ENCODE measurements at places on chromosomes 2 and 18. TPM values are rescaled to one million over a fixed set of nuclear protein-coding genes. Genes with fewer than 3 reads are reported as not detected.

Gene SLC16A14
- polyA plus RNA-seq, result 2.7 TPM

Gene VAMP8
- polyA plus RNA-seq, result 3.6 TPM

Gene TFPI
- polyA plus RNA-seq, result 91.2 TPM

Gene TMEFF2
- polyA plus RNA-seq, result 4.1 TPM

DNA sequence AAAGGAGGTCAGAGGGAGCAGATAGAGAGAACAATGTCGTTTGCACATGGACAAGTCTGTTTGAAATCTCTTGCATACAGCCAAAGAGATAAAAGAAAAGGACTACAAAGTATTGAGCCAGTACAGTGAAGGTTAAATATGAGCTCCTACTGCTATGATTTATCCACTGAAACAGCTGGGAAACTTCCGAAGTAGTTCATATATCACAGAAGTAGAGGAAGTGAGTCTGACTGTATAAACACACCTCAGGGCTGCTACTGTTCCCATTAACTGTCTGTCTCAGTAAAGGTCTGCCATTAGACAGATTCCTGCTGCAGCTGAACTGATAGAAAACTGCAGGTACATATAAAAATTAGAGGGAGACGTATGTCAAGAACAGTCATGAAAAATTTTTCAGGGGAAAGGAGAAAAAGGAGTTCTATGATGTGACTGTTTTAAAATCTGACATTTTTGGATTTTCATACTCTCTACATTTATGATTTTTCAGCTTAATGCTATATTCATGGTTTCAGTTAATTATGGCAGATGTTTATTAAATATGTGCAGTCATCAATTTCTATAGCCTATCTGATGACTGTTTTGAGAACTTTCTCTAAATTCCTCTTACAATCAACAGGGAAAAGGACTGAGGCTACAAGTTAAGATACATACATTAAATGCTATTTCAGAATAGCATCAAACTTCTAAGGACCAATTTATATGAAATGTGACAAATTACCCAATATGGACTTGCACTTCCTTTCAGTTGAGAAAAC lies 364.7 kb downstream of the ERBB4 start:
- DNase-seq, result no peak

- no peak for DNase-seq
Observed at GRCh38 chr2:74515981-74516633, 1.9 kb downstream of the TLX2 start.

DNA sequence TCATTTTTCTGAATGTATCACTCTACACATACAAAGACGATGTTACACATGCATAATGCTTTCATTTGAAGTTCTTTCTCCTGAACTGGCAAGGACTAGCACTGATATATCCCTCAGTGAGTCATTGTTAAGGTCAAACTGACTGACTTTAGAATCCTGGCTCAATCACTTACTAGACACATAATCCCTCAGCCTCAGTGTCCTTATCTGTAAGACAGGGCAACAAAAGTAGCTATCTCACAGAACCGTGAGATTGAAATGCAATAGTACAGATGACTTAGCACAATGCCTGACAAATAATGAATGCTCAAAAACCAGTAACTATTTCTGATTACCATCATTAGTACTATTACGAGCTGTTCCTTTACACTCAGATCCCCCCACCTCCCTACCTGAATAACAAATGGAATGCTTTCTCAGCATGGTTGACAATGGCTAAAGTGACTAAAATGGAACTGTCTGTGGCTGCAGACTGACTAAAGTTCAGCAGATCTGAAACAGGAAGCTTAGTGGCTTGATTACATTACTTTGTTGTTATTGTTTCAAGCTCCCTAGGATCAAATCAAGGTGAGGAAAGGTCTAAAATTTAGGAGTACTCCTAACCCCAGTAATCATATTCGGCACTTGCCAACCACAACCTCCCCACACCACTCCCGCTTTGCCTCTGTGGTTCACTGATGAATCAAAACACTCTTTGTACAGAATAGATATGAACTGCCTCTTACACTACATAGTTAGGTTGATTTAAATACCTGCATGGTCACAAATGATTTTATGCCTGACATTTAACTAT lies 35.8 kb upstream of the CACNB4 start:
- DNase-seq, result no peak

- DNase-seq, result no peak
Observed at GRCh38 chr2:180970016-180970415, 10.4 kb upstream of the UBE2E3 start.

DNA sequence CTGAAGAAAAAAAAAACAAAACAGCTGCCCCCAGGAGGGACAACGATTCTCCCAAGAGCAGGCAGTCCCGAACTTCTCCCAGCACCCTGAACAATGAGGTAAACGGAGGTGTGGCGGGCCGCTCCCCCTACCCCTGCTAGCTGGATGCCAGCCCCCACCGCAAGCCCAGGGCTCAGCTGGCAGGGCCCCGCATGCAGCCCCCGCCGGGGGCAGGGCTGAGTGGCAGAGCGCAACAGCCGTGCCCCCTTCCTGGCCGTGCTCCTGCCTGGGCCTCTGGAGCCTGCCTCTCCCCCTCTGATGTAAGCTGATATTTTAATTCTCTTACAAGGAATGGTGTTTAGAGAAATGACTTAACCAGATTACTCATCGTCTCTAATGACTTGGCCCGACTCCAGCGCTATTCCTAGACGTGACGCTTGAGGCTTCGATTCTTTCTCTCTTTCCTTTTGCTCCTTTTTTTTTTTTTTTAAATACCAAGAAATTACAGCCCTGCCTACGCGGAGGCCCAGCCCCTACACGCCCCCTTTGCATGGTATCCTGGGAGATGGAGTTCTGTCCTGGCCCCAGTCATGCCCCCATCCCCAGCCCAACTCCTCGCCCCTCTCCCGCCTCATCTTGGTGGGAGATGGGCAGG lies 4.6 kb upstream of the ARID5A start:
- DNase-seq, result peak; percentile 98

DNA sequence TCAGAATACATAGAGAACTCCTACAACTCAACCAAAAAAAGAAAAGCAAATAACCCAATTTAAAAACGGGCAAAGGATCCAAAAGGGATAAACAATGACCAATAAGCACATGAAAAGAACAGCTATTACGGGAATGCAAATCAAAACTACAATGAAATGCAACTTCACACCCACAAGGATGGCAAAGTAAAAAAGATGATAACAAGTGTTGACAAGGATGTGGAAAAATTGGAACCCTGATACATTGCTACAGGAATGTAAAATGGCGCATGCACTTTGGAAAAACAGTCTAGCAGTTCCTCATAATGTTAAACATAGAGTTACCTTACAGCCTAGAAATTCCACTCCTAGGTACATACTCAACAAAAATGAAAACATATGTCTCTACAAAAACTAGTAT lies 4.7 kb downstream of the EXOC6B start:
- no peak for DNase-seq

DNA sequence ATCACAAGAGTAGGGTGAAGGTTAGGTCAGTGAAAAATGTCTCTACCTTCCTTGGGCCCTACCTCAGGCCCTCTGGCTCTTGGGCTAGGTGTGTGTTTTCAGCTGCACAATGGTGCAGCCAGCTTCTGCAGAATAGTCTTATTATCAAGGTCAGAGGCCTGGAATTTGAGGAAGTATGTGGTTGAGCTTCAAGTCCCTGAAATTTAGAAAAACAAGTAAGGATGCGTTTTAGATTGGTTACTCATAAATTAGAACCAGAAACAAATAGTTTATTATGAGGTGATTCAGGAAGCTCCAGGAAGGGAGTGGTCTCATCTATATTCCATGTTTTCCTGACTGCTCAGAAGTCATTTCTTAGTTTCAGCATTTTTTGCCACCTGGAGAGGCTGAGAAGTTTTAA lies 204.2 kb upstream of the CELF4 start:
- no peak for DNase-seq

GRCh38 chr2:144099340-144099739 lies 420.6 kb downstream of the ZEB2 start:
- no peak for DNase-seq

GRCh38 chr2:145595296-145595695 lies 1075.4 kb upstream of the ZEB2 start:
- DNase-seq, result no peak

- no peak for DNase-seq
Observed at GRCh38 chr18:905307-905947, 756 bp downstream of the ADCYAP1 start.

GRCh38 chr2:57878171-57878865 lies 168.3 kb upstream of the VRK2 start:
- no peak for DNase-seq

DNA sequence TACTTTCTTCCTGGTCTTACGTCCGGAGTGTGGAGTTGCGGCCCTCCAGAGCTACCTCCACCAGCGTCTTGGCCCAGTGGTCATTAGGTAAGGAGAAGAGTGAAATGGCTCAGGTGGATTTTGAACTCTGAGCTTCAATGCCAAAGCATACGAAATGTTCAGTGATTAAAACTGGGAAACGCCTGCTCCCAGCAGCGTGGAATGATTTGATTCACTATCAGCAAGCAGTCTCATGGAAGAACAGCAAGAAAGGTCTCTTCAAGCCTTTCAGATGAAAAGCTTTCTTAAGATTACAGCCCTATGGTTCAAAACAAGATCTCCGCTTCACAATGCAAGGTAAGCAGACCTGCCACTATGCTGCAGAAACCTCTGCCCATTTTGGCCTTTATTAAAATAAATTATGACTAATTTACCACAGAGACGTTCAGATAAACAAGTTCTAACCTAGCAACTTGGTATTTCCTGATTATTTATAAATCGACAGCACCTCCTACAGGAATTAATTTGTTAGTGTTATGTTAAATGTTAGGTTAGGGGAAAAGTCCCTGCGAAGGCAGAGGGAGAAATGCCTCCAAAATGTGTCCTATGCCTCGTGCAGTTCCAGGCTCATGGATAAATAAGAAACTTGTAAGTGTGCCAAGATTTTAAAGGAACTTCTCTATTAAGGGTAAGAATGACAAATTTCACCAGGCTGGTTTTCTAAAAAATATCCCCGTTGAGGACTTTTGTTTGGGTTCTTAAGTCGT lies 10.1 kb downstream of the SP9 start:
- DNase-seq, result no peak

GRCh38 chr18:76126327-76126726 lies 368.7 kb downstream of the ZNF516 start:
- DNase-seq, result no peak

DNA sequence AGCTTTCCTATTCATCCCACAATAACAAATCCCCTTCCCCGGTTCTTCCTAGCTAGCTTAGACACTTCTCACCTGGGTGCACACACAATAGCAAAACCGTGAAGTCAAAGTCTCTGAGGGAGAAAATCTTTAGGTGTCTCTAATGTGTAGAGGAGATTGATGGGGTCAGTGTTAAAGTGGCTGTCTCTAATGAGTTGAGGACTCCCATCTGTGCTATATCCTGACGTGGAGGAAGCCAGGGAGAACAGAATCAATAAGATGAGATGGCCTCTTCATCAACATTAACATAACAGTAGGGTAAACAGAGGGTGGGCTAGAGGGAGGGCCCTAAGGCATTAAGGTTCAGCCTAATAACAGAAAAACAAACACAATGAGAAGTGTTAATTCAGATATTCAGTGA lies 120.4 kb downstream of the SLC5A7 start:
- DNase-seq, result no peak

GRCh38 chr18:63534615-63535014 lies 7.6 kb upstream of the SERPINB12 start:
- DNase-seq, result no peak
